GM12892 (cell line): ENCODE measurements at places on chromosomes 6 and 20.

- DNase-seq: no peak
These were observed 97.5 kb upstream of the MYLIP start for GRCh38 chr6:16031278-16031981.

DNA sequence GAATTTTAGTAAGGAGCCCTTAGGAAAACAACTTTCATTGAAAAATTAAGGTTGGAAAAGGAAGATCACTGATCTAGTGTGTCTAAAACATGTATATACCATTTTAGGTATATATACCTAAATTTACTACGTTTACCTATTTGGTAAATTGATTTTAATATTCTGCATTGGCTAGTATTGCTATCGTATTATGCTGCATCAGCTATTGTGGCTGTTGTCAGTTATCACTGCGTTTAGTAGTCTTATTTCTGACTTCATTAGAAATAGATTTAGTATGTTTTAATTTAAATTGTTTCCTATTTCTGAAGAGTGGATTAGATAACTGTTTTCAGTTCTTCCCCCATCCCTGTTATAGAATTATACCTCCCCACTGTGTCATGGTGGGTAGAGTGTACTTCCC lies 101.7 kb upstream of the ARG1 start:
- no peak for DNase-seq

- DNase-seq: no peak
These were observed 92.2 kb upstream of the TENT5A start for GRCh38 chr6:81844686-81845085.

DNA sequence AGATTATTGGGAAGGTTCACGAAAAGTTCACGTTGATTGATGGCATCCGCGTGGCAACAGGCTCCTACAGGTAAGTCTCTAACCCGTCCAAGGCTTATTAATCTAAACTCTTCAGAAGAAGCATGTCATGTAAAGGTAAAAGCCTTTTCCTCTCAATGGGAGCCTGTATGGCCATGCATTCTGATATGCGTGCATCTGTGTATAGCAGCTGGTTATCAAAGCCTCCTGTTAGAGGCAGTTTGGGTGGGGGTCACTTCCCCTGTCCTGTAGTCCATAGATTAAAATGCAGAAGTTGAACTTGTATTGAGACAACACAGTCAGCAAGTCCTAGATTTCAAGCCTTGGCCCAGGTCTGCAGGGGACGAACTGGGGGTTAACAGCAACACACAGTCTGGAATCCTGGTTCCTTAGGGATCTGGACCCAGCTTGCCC lies 14.2 kb upstream of the DHX35 start:
- no peak for DNase-seq

DNA sequence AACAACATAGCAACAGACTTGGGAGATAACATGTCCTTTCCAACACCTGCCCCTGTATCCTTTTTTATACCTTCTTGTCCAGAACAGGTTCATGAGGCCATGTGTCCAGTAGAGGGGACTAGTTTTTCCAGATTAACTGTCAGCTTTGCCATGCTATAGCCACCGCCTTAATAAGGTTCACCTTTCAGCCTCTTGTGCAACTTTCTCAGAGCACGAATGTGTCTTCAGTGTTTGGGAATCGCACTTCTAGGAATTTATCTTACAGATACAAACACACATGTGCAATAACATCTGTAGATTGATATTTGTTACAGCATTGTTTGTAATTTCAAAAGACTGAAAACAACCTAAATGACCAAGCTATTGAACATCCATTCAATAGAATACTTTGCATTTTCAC lies 21.4 kb downstream of the NCR2 start:
- no peak for DNase-seq

GRCh38 chr6:21900730-21901129 lies 307.2 kb downstream of the SOX4 start:
- DNase-seq: no peak

DNA sequence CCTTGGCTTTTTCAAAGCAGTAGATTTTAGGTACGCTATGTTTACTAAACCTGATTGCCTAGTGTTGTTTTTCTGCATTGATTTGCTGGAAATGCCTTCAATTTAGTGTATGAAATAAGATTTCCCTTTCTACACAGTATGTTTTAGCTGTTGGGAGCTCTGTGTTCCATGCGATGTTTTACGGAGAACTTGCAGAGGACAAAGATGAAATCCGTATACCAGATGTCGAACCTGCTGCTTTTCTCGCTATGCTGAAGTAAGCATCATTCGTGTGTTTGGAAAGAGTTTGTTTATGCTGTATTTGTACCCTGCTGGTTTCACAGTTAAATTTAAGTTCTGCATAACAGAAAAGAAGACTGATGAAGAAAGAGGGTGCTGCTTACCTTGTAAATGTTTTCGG lies 1.9 kb downstream of the BTBD3 start:
- no peak for DNase-seq

- no peak for DNase-seq
These were observed 41.8 kb upstream of the FOXO3 start for GRCh38 chr6:108518714-108519576.

GRCh38 chr20:34834459-34834893 lies 9.0 kb upstream of the NCOA6 start:
- DNase-seq: no peak
